GM18507 (cell line): ENCODE measurements at places on chromosomes 1 and 21.

DNA sequence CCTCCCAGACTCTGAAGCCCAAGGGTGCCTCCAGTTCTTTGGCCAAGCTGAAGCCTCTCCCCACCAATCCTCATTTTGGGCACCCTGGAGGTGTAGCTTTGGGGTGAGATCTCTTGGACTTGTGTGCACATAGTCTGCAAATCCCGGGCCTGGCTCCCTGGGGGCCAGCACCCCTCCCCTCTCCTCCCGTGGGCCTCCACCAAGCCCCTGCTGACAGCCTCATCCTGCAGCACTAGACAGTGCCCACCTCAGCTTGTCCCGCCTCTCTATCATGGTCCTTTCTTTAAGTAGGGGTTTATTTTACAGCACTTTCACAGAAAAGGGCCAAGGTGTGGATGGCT is 3.2 kb downstream of the GJC2 start:
- DNase-seq: no peak

GRCh38 chr1:115714572-115715141 is 53.9 kb downstream of the CASQ2 start:
- no peak for DNase-seq

DNA sequence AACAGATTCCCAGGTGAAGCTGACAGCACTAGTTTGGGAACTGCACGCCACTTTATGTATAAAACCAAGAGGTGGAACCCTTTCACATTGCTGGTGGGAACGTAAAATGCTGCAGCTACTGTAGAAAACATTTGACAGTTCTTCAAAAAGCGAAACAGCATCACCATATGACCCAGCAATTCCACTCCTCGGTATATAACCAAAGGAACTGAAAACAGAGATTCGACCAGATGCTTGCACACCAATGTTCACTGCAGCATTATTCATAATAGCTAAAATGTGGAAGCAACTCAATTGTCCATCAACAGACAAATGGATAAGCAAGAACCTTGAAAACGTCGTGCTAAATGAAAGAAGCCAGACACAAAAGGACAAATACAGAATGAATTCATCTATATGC is 17.5 kb downstream of the RSPH1 start:
- DNase-seq: no peak

GRCh38 chr1:32736812-32737791 is 34.5 kb upstream of the SYNC start:
- no peak for DNase-seq

DNA sequence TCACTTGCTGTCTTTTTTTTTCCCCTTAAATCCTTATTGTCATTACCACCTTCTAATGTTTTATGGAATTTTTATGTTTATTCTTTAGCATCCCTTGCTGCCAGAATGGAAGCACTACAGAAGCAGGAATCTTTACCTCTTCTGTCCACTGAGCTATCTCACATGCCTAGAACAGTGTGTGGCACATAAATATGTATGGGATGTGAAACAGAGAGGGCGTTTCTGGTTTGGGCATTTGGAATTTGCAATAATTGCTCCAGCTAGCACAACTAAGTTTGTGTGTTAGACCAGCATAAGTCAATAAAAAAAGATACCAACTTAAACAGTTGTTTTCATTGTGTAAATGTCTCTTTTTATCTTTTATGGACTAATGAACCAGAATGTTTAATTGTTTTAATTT is 330.8 kb downstream of the DISC1 start:
- DNase-seq: no peak

DNA sequence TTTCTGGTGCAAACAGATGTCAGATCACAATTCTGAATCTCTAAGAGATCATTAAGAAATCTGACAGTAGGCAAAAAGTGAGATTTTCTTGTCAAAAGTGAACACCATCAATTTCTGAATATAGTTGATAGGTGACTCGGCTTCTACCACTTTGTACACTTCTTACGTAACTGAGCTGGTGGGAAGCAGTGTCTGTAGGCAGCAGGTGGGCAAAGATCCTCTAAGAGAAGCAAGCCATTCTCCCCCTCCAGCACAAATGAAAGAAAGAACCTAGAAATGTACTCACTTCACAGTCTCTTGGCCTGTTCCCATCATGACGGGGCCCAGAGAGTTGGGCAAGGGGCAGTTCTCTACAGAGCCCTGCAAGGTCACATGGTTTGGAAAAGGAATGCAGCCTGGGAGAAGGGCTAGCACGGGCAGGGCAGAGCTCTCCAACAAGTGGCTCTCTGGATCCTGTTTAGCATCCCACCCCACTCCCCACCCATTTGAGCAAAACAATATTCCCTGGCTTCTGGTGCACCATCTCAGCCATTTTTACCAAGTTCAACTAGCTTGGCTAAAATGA is 412.6 kb downstream of the LTN1 start:
- DNase-seq: no peak
